ENCODE measurements at places on chromosomes 12 and 14.

DNA sequence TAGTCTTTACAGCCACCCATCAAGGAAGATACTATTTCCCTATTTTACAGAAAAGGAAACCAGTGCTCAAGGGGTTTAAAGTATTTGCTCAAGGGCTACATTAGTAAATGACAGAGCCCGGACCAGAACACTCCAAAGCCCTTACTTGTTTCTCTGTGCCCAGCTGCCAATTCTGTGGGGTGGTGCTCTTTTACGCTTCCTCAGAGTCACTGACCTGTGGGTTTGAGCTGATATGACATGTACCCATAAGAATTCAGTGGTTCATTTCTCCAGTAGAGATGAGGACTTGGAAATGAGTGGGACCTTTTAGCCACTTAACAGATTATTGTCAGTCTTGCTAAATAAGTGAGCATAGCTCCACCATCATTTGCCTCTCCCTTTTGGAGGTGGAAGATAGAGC, 37.4 kb upstream of the NKX2-8 start:
- DNase-seq, result no peak

DNA sequence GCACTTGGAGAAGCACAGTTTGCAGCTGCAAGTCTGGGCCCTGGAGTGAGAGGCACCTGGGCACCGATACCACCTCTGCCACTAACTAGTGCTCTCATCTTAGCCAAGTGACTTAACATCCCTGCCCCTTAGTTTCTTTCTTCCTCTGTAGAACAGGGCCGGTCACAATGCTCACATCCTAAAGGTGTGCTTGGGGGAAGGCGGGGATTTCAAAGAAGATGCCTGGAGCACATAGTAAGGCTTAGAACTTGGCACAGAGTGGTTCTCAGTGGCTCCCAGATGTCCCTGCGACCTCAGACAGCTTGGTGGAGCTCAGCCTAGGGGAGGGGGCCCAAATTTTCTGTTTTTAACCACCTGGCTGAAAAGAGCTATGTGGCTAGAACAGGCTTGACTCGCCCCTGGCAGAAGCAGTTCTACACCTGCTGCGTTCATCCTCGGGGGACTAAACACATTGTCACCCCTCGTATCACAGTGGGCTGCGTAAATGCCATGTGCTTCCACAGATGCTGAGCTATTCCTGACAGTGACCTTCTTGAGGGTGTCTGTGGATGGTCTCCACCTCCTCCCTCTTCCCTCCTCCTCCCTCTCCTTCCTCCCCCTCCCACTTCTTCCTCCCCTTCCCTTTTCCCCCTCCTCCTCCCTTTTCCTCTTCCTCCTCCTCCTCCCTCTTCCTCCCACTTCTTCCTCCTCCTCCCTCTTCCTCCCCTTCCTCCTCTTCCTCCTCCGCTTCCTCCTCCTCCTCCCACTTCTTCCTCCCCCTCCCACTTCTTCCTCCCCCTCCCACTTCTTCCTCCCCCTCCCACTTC, 112.1 kb downstream of the PHETA1 start:
- no peak for DNase-seq

DNA sequence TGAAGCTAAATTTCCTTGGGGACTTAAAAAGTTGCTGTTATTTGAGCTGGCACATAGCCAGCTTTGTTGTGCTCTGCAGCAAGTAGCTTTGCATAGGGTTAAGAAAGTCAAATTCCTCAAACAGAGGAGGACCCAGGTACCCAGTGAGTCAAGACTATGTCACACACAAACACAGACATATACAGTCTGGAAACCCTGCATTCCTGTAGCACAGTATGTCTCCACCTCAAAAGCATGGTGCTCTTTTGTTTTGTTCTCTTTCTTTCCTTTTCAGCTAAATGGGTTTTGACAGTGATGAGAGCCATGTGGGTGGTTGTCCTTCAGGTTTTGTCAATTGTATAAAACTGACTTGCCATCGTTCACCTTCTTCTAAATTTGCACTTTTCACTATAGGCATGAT, 179.6 kb upstream of the DIO2 start:
- no peak for DNase-seq

GRCh38 chr12:19572920-19573558, 133.7 kb downstream of the AEBP2 start:
- no peak for DNase-seq

- DNase-seq, result no peak
Measured at GRCh38 chr14:58878439-58879139, 240.8 kb downstream of the DACT1 start.

- no peak for DNase-seq
Measured at GRCh38 chr12:42603246-42603990, 13.9 kb upstream of the PRICKLE1 start.

GRCh38 chr12:9049520-9050133, 60.3 kb downstream of the KLRG1 start:
- DNase-seq, result no peak

GRCh38 chr14:34386865-34387485, 75.1 kb downstream of the SPTSSA start:
- no peak for DNase-seq

GRCh38 chr12:65278576-65279368, at the start of gene MSRB3:
TSS of gene MSRB3 (plus strand) at chr12:65278683. CDS start at chr12:65308580, 29,897 bp downstream.
- peak; percentile 57 for DNase-seq

- DNase-seq, result no peak
Measured at GRCh38 chr12:108327621-108328344, 11.3 kb downstream of the CMKLR1 start.

DNA sequence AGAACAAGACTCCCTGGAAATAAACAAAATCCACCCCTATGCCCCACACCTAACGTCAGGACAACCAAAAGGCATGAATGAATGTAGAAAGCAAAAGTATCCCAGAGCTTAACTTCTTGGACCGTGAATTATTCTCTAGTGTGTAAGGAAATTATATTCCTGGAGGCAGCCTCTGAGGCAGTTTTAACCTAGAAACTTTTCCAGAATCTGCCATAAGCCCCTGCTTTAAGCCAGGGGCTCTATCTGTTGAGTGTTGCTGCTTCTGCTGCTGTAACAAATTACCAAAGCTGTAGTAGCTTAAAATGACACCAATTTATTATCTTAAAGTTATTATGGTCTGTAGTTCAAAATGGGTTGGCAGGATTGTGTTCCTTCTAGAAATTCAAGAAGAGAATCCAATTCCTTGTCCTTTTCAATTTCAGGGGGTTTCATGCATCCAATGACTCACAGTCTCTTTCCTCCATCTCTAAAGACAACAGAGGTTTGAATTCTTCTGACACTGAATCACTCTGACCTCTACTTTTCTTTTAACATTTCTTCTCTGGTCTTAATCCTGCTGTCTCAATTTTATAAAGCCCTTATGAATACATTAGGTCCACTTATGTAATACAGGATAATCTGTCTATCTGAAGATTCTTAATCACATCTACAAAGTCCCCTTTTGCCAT, 242.7 kb downstream of the ATXN7L3B start:
- no peak for DNase-seq

- DNase-seq, result no peak
Measured at GRCh38 chr14:69317102-69317755, 57.3 kb downstream of the GALNT16 start.

DNA sequence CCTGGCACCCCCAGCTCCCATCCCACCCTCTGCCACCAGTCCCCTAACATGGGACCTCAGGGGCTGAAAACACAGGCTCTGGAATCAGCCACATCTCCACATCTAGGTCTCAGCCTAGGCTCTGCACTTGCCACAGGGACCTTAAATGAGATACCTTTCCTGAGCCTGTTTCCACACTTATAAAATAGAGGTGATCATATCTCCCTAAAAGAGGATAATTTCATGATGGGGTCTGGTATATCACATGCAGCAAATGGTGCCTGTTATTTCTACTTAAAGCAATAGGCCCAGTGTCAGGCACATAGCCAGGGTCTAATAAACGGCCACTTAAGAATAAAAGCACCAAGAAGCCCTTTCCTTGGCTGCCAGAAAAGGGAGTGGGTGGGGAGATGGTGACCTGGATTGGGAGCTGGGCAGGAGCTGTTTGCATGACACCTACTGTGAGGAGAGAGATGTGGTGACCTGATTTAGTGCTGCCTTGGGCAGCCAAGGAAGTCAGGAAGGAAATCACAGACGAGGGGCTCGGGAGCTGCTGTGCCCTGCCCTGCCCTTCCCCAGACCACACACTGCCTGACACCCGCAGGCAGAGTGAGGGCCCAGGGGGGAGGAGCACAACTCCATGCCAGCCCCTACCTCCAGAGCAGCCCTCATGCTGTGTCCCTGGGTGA, 71.2 kb downstream of the IRF2BPL start:
- DNase-seq, result peak; percentile 55

- peak; percentile 82 for DNase-seq
Measured at GRCh38 chr12:124904306-124905098, 9.9 kb downstream of the UBC start.

GRCh38 chr12:107704041-107704440, 18.4 kb downstream of the PWP1 start:
- DNase-seq, result no peak

DNA sequence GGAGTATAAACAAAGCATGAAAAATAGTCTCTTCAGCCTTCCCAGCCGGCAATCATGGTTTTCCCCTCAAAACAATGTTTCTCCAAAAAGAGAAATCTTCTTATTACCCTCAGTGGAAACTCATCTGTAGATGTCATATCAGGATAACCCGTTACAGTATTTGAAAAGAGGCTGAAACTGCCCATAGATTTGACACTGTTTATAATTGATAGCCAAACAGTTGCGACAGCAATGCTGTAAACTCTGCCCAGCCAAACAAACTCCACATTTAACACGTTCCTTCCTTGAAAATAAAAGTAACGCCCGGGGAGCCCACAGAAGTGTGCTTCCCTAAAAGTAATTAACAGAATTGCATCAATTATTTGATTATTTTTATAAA, 201.3 kb upstream of the FOXN3 start:
- DNase-seq, result peak; percentile 47
